NCI-H1092 treated with DMSO at 0.1 percent for 48 hours (cell line): ENCODE measurements at places on chromosomes 4 and X.

DNA sequence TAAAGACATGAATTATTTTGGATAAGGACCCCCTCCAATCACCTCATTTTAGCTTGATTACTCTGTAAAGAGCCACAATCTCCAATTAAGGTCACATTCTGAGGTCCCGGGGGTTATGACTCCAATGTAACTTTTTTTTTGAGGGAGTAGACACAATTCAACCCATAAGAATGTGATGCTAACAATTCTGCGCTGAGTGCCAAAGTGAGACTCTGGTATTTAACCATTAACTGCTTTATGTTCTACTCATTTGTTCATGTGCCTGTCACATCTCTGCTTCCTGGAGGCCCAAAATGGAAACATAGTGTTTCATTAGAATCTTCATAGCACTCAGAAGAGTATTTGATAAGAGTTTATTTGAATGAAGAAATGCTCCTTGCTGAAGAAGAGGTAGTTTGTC, 234.8 kb downstream of the CPE start:
- DNase-seq = no peak

- DNase-seq = no peak
Observed at GRCh38 chr4:169658975-169659715, 38.8 kb downstream of the CLCN3 start.

GRCh38 chrX:44314259-44314734, 29.2 kb downstream of the EFHC2 start:
- DNase-seq = no peak

DNA sequence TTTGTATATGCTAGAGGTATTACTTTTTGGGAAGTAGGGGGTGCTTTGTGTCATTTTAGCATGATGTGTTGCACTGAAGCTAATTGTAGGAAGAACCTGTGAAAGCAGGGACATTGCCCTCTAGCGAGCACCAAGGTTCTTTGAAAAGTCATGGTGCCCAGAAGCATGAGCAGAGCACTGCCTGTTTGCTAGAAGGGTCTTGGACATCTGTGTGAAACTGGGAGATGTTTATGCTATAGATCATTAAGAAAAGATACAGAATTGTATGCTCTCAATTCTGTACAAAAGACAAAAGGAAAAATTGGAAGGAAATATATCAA, 14.7 kb downstream of the GRPR start:
- no peak for DNase-seq

GRCh38 chrX:23765868-23766267, 17.1 kb upstream of the SAT1 start:
- DNase-seq = no peak

DNA sequence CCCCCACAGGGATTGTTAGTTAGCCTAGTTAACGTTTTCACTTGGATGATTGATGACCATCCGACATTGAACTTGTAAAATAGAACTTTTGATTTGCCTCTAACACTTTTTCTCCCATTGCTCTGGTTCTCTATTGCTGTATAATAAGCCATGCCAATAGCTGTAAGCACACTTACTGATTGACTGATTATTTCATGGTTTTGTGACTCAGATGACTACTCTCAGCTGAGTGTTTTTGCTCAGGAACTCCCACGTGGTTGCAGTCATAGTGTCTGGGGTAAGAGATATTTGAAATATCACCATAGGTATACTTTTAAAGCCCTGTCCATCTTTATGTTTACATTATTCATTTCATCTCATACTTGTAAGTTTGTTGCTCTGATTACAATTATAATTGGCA, 1285.5 kb downstream of the STIM2 start:
- DNase-seq = no peak

DNA sequence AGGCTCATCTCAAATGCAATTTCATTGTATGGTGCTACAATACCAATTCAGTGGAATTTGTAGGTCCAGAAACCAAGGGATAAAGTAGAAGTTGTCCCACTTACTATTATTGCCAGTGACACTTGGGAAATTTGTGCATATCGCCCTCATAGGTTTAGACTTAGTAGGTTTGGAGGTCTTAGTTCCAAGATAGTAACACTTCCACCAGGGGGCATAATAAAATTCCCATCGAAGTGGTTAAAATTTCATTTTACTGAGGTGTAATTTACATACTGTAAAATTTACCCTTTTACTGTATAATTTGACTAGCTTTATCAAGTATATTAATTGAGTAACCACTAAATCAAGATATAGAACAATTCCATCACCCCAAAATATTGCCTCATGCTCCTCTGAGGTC, 174.6 kb downstream of the INPP4B start:
- DNase-seq = no peak

- DNase-seq = no peak
Observed at GRCh38 chrX:30948626-30949025, 59.6 kb upstream of the TAB3 start.

GRCh38 chrX:153802513-153803045, 8.1 kb downstream of the SSR4 start:
- DNase-seq = no peak

DNA sequence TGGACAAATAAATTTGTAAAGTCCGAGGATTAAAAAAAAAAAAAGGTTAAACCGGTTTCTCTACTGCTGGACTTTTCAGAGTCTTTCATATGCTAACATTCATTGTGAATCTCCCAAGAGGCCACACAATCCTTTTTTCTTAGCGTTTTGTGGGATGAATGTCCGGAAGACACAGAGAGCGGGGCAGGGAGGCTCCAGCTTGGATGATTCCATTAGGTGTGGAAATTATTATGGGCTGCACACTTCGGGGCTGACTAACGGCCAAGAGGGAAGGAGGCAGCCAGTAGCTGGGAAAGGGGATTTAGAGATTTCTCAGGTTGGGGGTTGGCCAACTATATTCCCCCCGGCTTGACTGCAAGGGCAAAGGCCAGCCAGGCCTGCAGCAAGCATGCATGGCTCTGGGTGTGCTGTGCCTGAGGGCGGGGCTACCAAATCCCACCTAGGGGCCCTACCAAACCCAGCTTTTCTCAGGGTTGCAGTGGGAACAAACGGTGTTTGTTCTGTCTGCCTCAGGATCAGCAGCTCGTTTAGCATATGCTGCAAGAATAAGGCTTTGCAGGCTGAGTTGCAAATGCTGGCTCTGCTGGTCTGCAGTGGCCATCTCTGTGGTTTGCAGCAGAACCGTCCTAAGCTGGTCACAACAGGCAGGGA, 28.6 kb downstream of the NYX start:
- no peak for DNase-seq

GRCh38 chr4:185144601-185145240, 1.7 kb downstream of the SLC25A4 start:
- no peak for DNase-seq

DNA sequence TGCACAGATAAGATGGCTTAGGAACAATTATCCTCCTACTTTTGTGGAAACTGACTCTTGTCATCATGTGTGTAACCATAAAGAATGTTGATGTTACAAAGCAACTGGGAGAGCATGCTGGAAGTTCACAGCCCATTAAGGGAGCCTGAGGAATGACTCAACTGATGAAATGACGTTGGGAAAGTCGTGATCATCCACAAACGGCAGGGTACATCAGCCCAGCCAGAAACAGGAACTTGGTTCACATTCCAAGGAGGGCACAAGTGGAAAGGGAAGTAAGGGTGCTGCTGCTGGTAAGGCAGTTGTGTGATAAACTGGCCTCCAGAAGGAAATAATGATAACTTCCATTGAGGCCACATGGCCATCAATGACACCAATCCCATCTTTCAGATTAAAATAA, 6.7 kb downstream of the TEC start:
- no peak for DNase-seq

GRCh38 chr4:31374256-31374960, 654.2 kb downstream of the PCDH7 start:
- no peak for DNase-seq

DNA sequence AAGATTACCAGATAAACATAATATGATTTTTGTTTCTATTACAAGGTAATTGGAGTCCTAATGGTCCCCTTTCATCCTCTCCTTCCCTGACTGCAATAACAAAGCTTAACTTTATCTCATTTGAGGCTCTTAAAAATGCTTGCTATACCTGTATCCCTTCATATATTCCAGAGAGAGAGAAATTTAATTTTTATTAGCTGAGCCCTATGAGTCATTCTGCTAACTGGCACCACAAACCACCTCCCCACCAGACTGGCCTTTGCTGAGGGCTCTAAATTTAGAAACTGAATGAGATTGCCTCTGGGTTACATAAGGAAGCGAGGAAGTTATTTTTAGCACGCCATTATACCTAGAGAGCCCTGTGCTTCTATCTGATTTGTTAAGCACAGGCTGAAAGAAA, 27.4 kb downstream of the CBLL2 start:
- DNase-seq = peak; percentile 80

GRCh38 chrX:24682739-24683432, 10.8 kb upstream of the POLA1 start:
- DNase-seq = no peak

DNA sequence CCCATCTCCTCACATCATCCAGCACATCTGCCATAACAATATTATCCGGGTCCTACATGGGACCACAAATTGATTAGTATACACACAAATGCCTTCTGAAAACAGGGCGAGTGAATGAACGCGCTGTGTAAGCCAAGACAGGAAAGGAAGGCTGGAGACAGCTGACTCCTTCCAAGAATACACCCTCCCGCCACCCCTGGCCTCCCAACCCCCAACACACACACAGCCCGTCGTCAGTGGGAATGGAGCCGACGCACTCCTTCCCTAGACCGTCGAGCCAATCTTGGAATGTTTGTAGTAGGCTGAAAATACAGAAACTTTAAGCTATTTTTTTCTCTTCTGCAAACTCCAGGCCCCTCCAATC, 319 bp upstream of the MAGEH1 start:
- DNase-seq = no peak

- no peak for DNase-seq
Observed at GRCh38 chr4:150547154-150547838, 34.7 kb upstream of the MAB21L2 start.

DNA sequence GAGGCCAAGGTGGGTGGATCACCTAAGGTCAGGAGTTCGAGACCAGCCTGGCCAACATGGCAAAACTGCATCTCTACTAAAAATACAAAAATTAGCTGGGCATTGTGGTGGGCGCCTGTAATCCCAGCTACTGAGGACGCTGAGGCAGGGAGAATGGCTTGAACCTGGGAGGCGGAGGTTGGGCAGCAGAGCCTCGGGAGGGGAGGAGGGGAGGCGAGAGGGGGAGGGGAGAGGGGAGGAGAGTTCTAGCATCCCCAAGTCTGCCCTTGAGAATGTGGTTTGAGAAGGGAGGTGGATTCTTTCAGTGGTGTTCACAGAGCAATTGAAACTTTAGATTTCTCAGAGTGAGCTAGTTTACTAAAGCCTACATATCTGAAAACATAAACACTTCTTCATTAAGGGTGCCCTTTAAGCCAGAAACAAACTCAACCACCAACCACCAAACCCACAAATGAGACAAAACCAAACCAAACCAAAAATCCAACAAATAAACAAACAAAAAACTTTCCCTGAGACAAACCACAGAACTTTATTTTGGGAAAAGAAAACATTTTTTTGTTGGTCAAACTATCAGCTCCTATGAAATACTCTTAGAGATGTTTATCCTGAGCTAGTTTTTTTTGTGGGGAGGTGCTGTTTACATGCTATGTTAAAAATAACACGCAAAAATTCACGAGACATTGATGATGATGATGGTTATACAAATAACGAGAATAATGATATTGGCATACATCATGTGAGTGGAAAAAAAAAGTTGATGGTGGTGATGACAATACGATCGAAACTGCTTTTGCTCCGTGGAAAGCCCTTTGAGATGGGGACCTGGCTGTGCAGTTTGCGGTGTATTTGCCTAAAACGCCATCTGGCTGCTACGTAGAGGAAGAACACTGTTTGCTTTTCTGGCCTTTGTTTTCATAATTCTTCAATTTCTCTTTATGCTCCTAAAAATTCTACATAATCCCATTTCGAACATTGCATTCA, 98.2 kb upstream of the PRKX start:
- DNase-seq = peak; percentile 55

DNA sequence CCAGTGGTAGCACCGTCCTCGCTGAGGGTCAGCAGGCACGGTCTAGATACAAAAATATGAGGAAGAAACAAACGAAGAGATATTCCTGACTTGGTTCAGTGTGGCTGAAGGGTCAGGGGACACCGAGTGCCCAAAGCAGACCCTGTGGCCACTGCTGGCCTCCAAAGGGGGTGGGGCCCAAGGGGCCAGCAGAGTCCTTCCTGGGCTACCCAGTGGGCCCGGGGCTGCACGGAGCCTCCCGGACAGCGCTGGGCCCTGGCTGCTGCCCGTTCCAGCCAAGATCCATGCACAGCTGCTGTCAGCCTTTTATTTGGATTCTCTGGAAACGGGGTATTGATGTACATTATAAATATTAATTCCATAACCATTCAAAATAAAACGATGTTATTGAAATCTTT, 20.4 kb downstream of the NELFA start:
- no peak for DNase-seq

- no peak for DNase-seq
Observed at GRCh38 chr4:53858744-53859143, 205.7 kb downstream of the CHIC2 start.

GRCh38 chr4:106315476-106315967, 487 bp downstream of the TBCK start:
- peak; percentile 60 for DNase-seq

GRCh38 chrX:69163936-69164741, 1.1 kb downstream of the PJA1 start:
- DNase-seq = peak; percentile 60

GRCh38 chrX:119753639-119754257, 4.6 kb upstream of the SOWAHD start:
- DNase-seq = peak; percentile 56

DNA sequence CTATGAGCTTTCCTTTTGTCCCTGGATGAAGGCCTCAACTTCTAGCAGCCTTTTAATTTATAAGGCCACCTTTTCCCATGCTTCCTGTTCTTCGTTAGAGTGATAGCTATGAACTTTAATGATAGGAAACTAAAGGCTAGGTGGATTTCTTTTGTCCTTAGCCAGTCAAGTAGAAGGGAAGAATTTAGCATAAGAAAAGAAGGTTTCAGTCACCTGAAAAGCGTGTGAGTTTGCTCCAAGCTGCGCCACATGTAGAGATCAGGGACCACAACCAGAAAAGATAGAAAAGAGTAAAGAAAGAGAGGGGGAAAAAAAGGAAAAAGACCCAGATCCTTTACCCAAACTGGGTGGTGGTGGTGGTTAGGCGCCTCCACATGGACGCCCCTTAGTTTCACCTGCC, 28.6 kb downstream of the LUZP4 start:
- DNase-seq = no peak

- DNase-seq = no peak
Observed at GRCh38 chrX:48848847-48849246, 13.4 kb upstream of the PCSK1N start.

- no peak for DNase-seq
Observed at GRCh38 chr4:99077177-99077576, 11.4 kb downstream of the ADH5 start.
